ENCODE measurements at places on chromosomes 1 and 21.

GRCh38 chr1:202531472-202531811, 178.8 kb downstream of the SYT2 start:
- DNase-seq, result no peak

GRCh38 chr1:6330410-6330911, 63.1 kb downstream of the ACOT7 start:
- DNase-seq, result peak; percentile 98

DNA sequence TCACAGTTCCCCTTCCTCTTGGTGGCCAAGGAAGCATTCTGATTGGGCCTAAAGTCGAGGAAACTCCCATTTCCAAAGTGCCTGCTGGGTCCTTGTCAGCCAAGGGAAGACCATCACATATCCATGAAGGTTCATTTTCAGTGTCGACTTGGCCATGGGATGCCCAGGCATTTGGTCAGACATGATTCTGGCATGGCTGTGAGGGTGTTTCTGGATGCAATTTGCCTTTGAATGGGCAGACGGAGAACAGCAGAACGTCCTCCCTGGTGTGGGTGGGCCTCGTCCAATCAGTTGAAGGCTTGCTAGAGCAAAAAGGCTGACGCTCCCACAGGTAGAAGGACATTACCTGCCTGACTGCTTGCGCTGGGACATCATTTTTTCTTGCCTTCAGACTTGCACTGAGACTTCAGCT, 48.3 kb upstream of the LBR start:
- peak; percentile 54 for DNase-seq

- peak; percentile 94 for DNase-seq
Measured at GRCh38 chr1:180515857-180516388, 13.5 kb upstream of the ACBD6 start.

DNA sequence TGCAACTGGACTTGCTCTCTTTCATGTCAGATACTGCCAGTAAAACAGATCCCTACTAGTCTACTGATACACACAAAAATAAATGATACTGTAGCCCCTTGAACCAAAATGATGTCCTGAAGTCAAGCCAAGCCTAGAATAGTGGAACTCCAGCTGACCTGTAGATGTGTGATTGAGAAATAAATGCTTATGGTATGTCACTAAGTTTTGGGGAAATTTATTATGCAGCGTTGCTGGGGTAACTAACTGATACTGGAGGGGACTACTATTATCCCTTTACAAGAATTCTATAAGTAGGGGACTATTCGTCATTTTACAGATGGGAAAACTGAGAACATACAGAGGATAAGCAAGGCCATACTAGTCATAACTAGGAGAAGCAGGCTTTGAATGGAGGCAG, 55.6 kb downstream of the RPL5 start:
- DNase-seq, result no peak

DNA sequence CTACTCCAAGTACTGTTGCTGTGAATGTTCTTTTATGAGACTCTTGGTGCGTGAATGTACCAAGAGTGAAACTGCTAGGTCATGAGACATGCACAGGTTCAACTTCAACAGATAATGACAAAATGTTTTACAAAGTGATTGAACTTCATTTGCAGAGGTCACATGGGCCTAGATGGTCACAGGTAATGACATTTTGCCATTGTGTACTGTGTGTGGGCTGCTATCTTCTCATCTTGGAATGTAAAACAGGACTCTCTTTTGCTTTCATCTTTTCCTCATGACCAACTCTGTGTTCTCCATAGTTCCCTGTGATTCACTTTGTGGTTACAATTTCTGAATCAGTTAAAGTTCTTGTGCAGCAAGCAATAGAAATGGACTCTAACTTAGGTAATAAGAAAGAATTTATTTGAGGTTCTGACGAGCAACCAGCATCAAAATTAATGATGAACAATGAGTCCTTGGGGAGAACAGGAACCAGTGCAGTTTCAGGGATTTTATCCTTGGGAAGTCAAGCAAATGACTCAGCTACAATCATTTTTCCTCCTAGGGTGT, 16.2 kb upstream of the TSNAX start:
- peak; percentile 85 for DNase-seq

GRCh38 chr1:93993731-93994130, 84.5 kb upstream of the GCLM start:
- peak; percentile 5 for DNase-seq

GRCh38 chr1:94048413-94049164, 72.4 kb downstream of the ABCA4 start:
- DNase-seq, result no peak

- no peak for DNase-seq
Measured at GRCh38 chr1:165152727-165153126, 203.8 kb downstream of the LMX1A start.

DNA sequence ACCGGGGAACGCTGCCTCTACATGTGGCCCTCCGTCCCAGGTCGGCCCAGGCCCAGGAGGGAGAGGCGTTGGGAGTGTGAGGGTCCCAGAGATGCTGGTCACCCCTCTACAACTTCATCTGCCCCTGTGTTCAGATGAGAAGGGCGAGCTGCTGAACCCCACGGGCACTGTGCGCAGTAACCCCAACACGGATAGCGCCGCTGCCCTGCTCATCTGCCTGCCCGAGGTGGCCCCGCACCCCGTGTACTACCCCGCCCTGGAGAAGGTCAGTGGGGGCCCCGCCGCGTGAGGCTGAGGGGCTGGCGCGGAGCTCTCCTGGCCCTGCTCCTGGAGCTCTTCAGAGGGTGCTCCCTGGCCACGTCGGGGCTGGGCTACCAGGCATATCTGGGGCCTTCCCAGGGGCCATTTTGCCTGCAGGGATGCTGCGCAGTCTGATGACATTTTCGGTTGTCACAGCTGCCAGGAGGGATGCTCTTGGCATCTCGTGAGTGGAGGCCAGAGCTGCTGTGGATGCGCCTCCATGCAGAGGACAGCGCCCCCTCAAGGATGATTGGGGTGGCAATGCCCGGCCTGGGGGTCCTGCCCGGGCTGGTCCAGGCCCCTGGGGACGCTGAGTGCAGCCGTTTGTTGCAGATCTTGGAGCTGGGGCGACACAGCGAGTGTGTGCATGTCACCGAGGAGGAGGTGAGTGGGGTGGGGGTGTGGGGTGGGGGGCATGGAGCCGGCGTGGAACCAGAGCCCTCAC, 68.6 kb downstream of the PIK3CD start:
- peak; percentile 71 for DNase-seq

DNA sequence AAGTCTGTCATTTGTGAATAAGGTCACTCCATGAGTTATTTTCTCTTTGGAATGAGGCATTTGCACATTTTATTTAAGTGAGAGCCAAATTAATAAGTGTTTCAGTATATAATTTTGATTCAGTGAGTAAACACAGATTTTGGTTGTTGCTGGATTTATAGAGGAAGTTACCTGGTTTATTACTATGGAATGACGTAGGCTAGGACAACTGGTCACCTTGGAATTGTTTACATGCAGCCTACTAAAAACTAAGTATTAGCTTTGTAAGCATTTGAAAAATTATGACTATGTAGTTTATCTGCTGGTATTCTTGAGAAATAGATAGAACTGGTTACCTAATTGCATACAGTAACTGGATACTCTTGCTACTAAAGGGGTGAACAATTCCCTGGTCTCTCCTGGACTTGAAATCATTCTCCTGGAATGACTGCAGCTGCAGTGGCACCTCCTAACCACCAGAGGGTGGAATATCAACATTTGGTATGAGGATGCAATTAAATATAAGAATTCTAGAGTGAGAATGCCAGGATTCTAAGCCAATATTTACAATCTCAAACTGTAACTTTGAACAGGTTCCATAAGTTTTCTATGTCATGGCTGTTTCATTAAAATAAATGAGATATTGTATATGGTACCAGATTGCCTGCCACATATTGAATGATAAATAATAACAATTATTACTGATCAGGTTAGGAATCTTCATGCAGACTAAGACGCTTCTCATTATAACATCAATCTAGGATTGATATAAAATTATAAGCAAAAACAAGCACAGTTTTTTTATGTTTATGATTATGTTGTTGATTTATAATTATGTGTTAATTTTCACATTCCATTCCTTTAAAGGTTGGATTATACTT, 3.5 kb upstream of the KRTAP27-1 start:
- no peak for DNase-seq

GRCh38 chr1:178388418-178389145, 108.2 kb downstream of the CLEC20A start:
- no peak for DNase-seq

DNA sequence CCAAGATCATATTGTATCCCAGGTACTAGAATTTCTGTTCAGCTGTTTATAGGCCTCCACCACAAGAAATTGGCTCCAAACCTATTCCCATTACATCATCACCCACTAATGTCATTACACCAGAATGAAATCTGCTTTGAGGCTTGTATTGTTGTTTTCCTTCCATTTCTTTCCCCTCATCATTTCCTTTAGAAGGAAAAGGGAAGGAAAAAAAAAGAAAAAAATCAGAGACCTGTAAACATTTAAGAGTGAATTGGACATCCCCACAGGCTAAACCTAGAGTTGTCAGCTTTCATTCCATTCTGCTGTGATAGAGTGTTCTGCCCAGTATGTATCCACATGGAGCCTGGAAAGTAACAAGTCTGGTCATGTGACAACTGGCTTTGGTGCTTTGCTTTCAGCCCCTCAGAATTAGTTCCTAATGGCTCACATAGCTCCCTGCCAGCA, 44.6 kb downstream of the NFYC start:
- DNase-seq, result peak; percentile 78

DNA sequence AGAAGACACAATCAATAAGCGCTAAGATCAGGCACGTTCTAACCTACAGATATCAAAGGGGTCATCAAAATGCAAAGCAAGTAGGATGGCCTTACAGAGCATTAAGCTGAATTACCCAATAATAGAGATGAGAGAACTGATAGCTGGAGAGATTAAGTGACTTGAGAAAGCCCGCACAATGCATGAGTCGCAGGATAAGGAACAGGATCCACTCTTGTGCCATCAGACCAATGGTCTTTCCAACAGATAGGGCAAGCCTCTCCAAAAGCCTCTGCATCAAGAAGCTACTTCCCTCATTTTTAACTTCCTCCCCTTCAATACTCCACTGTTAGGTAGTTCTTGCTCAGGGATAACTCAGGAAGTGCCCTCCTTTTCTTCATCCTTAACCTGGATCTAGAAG, 2.6 kb downstream of the CHML start:
- DNase-seq, result no peak

DNA sequence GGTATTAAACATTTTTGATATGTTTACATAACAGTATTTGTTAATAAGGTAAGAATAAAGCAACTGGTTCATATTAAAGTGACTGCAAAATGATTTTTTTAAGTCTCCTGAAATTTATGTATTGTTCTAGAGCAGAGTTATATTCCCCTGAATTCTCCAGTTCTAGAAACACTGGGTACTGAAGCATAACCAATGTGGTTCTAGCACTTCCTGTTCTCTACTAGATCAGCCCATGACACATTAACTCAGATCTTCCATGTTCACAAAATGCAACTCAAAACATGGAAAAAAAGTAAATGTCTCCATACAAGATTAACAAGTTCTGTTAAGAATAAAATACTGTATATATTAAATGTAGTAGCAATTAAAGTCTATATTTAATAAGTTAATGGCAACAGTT, 3.9 kb downstream of the NEGR1 start:
- DNase-seq, result no peak

- DNase-seq, result no peak
Measured at GRCh38 chr1:234683861-234684632, 74.1 kb upstream of the IRF2BP2 start.

GRCh38 chr1:59007820-59008598, 224.2 kb upstream of the JUN start:
- no peak for DNase-seq

- no peak for DNase-seq
Measured at GRCh38 chr1:5686925-5687706, 305.1 kb downstream of the NPHP4 start.

DNA sequence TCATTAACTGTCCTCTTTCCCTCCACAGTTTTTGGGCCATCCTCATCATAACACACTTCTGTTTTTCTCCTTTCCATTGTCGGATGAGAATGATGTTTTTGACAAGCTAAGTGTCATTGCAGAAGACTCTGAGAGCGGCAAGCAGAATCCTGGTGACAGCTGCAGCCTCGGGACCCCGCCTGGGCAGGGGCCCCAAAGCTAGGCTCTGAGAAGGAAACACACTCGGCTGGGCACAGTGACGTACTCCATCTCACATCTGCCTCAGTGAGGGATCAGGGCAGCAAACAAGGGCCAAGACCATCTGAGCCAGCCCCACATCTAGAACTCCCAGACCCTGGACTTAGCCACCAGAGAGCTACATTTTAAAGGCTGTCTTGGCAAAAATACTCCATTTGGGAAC, 28.6 kb upstream of the IFNAR1 start:
- DNase-seq, result no peak

DNA sequence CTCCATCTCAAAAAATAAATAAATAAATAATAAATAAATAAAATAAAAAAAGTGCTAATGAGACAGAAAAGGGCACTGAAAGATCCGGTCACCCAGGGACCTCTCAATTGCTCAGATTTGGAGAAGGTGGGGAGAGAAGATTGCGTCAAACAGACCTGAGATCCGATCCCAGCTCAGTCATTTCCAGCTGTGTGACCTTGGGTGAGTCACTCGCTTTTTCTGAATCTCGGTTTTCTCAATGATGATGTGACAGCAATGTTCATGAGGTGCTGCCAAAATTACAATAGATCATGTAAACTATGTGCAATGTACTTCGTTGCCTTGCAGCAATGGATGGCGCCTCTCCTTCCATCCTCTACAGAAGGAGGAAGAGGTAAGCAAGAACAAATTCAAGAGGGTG, 11.1 kb upstream of the MEF2D start:
- DNase-seq, result no peak

GRCh38 chr1:222919478-222919865, 104.6 kb downstream of the DISP1 start:
- no peak for DNase-seq

GRCh38 chr1:75245239-75245638, 111.1 kb downstream of the LHX8 start:
- no peak for DNase-seq

DNA sequence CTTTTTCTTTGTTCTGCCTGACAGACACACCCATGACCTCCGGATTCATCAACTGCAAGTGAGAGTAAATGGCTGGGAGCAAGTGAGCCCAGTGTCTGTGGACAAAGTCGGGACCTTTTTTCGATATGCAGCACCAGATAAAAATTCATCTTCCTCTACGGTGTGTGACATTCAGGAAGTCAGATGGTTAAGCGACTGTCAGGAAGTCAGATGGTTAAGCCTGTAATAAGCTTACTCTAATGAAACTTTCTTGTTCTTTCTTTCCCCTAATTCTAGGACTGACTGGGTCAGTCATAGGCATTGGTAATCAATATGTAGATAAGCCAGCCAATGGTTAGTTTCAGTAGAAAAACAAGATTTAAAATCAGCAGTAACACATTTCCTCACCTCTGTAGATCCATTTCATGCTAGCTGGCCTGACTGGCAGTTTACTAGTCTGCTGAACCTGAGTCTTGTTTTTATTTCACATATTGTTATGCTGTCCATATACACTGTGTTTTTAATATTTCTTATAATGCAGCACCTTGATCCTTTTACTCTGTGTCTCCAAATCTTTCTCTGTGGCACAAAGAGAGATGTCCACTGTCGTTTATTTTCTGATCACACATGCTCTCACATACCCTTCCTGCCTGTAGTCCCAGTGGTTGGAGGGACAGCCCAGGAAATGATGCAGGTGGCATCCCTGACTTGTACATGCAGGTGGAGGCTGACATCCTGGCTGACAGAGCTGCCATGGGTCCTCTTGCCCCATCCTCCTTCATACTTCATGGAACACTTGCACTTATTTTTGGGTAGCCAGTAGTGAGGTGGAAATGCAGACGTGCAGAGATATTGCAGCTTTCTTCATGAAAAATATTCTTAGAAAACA, 115.8 kb downstream of the VPS13D start:
- no peak for DNase-seq

All from osteoblast (primary cell).